ENCODE measurements at places on chromosomes 16 and 17. TPM values are rescaled to one million over a fixed set of nuclear protein-coding genes. Genes with fewer than 3 reads are reported as not detected.
A peak's percentile ranks its signal among the peaks of the same experiment; 100 is the strongest.

GRCh38 chr17:29844339-29845048 lies 85.5 kb downstream of the SSH2 start:
- DNase-seq = peak; percentile 55

The GSDMA gene
- total RNA-seq = not detected

DNA sequence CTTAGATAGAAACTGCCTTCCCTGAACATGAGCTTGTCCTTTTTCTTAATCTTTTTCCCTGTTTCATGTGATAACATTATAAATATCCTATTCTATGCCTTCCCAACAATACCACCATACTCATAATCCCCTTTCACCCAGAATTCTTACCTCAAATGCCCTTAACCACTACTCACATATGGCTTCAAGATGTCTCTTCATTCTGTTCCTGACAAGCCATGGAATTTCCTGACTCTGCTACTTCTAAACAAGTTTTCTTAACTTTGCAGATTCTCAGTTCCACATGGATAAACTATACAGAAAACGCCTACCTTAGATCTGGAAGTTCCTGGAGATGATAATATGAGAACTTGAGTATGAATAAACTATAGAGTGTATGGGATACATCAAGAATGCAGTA lies 1217.8 kb downstream of the CDH8 start:
- no peak for DNase-seq

The TRIM25 gene
- total RNA-seq = 45.6 TPM

The PRPSAP2 gene
- total RNA-seq = 51.4 TPM

The CBFA2T3 gene
- 11.5 TPM for total RNA-seq

The PHF12 gene
- total RNA-seq = 60.3 TPM

GRCh38 chr17:34762078-34762477 lies 182.7 kb downstream of the TMEM132E start:
- no peak for DNase-seq
